ENCODE measurements at places on chromosomes 3 and 15.

GRCh38 chr3:31240466-31240865 lies 292.3 kb upstream of the STT3B start:
- H3K4me1 ChIP-seq, result no peaks in the 10 kb centered on the region
- H3K36me3 ChIP-seq, result no peaks in the 10 kb centered on the region
- no peaks in the 10 kb centered on the region for H3K27me3 ChIP-seq
- H3K4me3 ChIP-seq, result no peak overlapping the region

- no peak overlapping the region for H3K27ac ChIP-seq
- H3K27me3 ChIP-seq, result no peaks in the 10 kb centered on the region
- DNase-seq, result no peak
- no peaks in the 10 kb centered on the region for H3K36me3 ChIP-seq
These were observed 82.1 kb downstream of the DUT start for GRCh38 chr15:48413304-48413703.

- no peaks in the 10 kb centered on the region for H3K36me3 ChIP-seq
- no peak overlapping the region for H3K27ac ChIP-seq
- DNase-seq, result no peak
- no peaks in the 10 kb centered on the region for H3K4me1 ChIP-seq
- H3K4me3 ChIP-seq, result no peak overlapping the region
These were observed 370.1 kb downstream of the NR2F2 start for GRCh38 chr15:96700555-96700954.

GRCh38 chr3:37993820-37994638 lies 3.4 kb downstream of the VILL start:
- no peaks in the 10 kb centered on the region for H3K36me3 ChIP-seq
- no peak for DNase-seq
- peaks cover 51% of the 10 kb centered on the region for H3K4me1 ChIP-seq
- H3K27ac ChIP-seq, result peak overlapping the region; percentile 81
- H3K4me3 ChIP-seq, result peak overlapping the region; percentile 63

DNA sequence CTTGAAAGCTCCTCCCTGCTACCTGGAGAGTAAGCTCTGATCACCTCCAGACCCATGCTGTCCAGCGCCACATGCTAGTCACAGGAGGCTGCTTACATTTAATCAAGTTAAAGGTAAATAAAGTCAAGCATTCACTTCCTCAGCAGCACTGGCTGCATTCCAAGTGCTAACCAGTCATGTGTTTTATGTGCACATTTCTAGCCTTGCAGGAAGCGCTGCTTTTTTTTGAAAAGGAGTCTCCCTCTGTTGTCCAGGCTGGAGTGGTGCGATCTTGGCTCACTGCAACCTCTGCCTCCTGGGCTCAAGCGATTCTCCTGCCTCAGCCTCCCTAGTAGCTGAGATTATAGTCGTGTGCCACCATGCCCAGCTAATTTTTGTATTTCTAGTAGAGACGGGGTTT lies 279.2 kb downstream of the GABRG3 start:
- no peak overlapping the region for H3K27ac ChIP-seq
- no peaks in the 10 kb centered on the region for H3K27me3 ChIP-seq
- H3K4me1 ChIP-seq, result no peaks in the 10 kb centered on the region
- DNase-seq, result no peak
- no peak overlapping the region for H3K4me3 ChIP-seq
- no peaks in the 10 kb centered on the region for H3K36me3 ChIP-seq

- no peak for DNase-seq
- H3K4me3 ChIP-seq, result no peak overlapping the region
- no peaks in the 10 kb centered on the region for H3K4me1 ChIP-seq
- H3K27me3 ChIP-seq, result no peaks in the 10 kb centered on the region
- no peak overlapping the region for H3K27ac ChIP-seq
These were observed 7.0 kb upstream of the HHATL start for GRCh38 chr3:42709621-42710020.

DNA sequence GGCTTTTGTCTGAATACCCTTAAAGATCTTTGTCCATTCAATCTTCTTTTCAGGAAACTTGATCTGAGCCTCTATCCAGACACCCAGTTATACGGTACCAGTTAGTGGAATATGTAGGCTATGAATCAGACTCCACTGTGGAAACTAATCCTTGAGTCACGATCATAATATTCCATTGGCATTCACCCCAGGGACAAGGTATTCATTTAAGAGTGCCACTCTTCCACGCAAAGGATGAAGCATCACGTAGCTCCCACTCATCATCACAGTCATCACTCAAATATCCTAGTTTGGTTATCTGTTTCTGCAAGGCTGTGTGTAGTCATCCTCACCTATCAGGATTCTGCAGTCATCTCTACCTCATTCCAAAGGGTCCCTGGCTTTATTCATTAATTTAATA lies 85.6 kb downstream of the NEDD4 start:
- no peak overlapping the region for H3K27ac ChIP-seq
- H3K4me1 ChIP-seq, result no peaks in the 10 kb centered on the region
- no peak for DNase-seq
- H3K4me3 ChIP-seq, result no peak overlapping the region
- no peaks in the 10 kb centered on the region for H3K27me3 ChIP-seq

DNA sequence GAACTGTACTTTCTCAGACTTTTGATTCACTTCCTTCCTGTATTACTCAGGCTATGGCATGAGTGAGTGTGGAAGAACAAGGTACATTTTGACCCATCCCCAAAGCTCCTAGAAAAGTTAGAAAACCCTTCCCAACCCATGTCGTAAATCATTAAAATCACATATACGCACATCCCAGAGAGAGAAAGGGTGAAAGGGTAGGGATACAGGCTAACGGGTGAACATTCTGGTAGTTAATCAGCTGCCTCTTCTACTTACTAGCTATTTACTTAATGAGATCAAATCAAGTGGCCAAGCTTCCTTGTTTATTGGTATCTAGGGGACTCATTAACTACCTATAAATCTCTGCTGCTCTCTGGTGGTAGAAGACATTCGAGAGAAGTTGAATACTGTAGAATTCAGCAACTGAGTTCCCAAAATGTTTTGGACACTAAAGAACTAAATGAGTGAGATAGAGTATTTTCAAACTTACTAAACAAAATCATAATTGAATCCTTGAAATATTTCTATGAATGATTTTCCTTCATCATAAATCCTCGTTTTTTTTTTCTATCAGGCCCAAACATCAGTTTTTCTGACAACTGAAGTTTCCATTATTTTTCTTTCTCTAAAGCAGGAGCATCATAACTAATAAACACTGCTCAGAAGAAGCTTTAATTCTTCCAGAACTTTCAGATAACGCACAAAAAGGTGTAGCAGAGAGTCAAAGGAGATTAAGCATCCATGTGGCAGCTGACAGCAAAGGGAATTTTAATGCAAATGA lies 124.2 kb downstream of the IMPG2 start:
- H3K27ac ChIP-seq, result no peak overlapping the region
- H3K4me3 ChIP-seq, result no peak overlapping the region
- no peaks in the 10 kb centered on the region for H3K27me3 ChIP-seq
- H3K4me1 ChIP-seq, result no peaks in the 10 kb centered on the region

DNA sequence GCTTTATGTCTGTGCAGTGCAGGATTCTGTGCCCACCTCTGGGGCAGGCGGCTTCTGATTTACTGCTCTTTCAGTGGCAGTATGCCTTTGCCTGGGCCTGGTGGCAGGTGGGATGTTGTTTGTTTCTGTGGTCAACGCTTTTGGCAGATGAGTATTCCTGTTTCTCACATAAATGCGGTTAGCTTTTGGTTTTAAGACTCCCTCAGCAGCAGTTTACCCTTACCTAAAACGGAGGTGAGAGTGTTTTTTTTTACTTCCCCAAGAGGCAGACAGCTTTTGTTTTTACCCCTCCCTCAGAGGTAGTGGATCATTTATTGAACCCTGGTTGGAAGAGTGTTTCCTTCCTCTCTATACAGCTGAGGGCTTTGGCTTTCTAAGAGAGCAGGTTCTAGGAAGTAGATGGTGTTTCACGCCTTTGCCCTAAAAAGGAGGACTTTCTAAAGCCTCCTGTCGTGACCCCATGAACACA lies 134.1 kb upstream of the PLSCR5 start:
- no peak for DNase-seq
- no peaks in the 10 kb centered on the region for H3K27me3 ChIP-seq
- no peak overlapping the region for H3K4me3 ChIP-seq
- H3K27ac ChIP-seq, result no peak overlapping the region

- H3K27ac ChIP-seq, result no peak overlapping the region
- no peaks in the 10 kb centered on the region for H3K27me3 ChIP-seq
- peaks cover 7% of the 10 kb centered on the region for H3K36me3 ChIP-seq
- no peak overlapping the region for H3K4me3 ChIP-seq
- no peak for DNase-seq
These were observed 25.8 kb upstream of the NFKBIZ start for GRCh38 chr3:101823525-101823924.

- H3K4me1 ChIP-seq, result no peaks in the 10 kb centered on the region
- no peak for DNase-seq
- H3K27me3 ChIP-seq, result no peaks in the 10 kb centered on the region
- no peaks in the 10 kb centered on the region for H3K36me3 ChIP-seq
- H3K4me3 ChIP-seq, result no peak overlapping the region
- H3K27ac ChIP-seq, result no peak overlapping the region
These were observed 84.7 kb downstream of the SEC22A start for GRCh38 chr3:123286308-123287023.

DNA sequence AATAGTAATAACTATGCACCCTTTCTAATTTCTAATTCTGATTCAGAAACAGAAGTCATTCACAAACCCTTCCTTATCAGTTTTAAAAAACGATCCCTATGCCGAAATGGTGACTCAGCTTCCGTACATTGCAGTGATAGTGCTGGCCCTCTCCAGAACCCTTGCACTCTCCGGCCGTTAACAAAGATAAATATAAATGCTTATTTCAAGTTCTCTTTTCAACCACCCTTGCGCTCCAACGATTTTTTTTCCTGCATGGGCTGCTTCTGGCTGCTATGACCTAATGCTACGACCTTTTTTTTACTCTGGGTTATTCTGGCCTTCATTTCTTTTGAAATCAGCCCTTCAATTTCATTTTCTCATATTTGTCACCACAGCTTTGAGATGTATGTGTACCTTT lies 646.2 kb downstream of the NTRK3 start:
- H3K27me3 ChIP-seq, result no peaks in the 10 kb centered on the region
- DNase-seq, result no peak
- H3K4me1 ChIP-seq, result no peaks in the 10 kb centered on the region
- H3K27ac ChIP-seq, result no peak overlapping the region

DNA sequence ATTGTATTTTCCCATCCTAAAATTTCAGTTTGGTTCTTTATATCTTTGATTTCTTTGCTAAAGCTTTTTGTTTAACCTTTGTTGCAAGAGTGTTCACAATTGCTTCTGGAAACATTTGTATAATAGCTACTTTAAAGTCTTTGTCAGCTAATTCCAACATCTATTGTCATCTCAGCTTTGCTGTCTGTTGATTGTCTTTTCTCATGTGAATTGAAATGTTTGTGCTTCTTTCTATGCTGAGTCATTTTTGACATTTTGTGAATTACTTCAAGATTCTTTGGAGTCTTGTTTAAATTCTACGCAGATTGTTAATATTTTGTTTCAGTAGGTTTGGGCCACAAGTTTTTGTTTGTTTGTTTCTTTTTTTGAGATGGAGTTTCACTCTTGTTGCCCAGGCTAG lies 73.2 kb downstream of the SUCNR1 start:
- no peaks in the 10 kb centered on the region for H3K4me1 ChIP-seq
- H3K4me3 ChIP-seq, result no peak overlapping the region
- no peaks in the 10 kb centered on the region for H3K36me3 ChIP-seq
- no peaks in the 10 kb centered on the region for H3K27me3 ChIP-seq
- DNase-seq, result no peak

DNA sequence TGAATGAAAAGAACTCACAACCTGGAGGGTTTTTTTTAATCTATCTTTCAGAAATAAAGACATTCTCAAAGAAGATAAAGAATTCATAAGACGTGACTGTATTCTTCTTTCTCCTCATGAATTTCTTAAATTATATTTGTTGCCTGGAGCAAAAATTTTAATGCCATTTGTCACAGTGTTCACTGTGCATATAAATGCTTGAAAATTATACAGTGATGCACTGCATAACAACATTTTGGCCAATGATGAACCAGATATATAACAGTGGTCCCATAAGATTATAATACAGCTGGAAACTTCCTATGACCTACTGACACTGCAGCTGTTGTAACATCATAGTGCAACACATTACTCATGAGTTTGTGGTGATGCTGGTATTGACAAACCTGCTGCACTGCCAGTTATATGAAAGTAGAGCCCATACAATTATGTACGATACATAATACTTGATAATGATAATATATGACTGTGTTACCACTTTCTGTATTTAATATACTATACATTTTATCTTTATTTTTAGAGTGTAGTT lies 67.3 kb downstream of the P2RY1 start:
- H3K4me3 ChIP-seq, result no peak overlapping the region
- H3K36me3 ChIP-seq, result no peaks in the 10 kb centered on the region

GRCh38 chr15:25242166-25242879 lies 196.5 kb downstream of the UBE3A start:
- DNase-seq, result no peak
- no peak overlapping the region for H3K4me3 ChIP-seq
- no peaks in the 10 kb centered on the region for H3K27me3 ChIP-seq
- H3K36me3 ChIP-seq, result no peaks in the 10 kb centered on the region

- no peaks in the 10 kb centered on the region for H3K27me3 ChIP-seq
- no peaks in the 10 kb centered on the region for H3K4me1 ChIP-seq
These were observed 27.8 kb upstream of the IGF2BP2 start for GRCh38 chr3:185852635-185853034.

GRCh38 chr15:56968821-56969220 lies 50.4 kb downstream of the TCF12 start:
- no peaks in the 10 kb centered on the region for H3K27me3 ChIP-seq
- no peaks in the 10 kb centered on the region for H3K36me3 ChIP-seq
- H3K4me1 ChIP-seq, result no peaks in the 10 kb centered on the region

DNA sequence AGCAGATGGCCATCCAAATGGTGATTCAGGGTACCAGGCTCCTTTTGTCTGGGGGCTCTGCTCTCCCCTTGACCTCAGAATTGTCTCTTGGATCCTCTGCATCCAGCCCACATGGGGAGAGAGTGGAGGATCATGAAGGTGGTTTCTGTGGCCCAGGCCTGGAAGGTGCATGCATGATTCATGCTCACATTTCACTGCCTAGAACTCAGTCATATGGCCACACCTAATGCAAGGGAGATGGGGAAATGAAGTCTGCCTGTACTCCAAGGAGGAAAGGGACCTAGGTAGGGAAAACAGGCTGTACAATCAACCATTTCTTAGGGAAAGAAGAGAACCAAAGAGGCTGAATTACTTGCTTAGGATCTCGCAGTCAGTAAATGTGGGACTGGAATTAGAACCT lies 15.1 kb downstream of the HRG start:
- no peak overlapping the region for H3K27ac ChIP-seq
- H3K36me3 ChIP-seq, result no peaks in the 10 kb centered on the region
- H3K4me3 ChIP-seq, result no peak overlapping the region
- peaks cover 5% of the 10 kb centered on the region for H3K27me3 ChIP-seq

GRCh38 chr15:26686547-26687187 lies 86.2 kb downstream of the GABRB3 start:
- H3K36me3 ChIP-seq, result no peaks in the 10 kb centered on the region
- H3K4me3 ChIP-seq, result no peak overlapping the region
- no peaks in the 10 kb centered on the region for H3K27me3 ChIP-seq
- DNase-seq, result no peak

DNA sequence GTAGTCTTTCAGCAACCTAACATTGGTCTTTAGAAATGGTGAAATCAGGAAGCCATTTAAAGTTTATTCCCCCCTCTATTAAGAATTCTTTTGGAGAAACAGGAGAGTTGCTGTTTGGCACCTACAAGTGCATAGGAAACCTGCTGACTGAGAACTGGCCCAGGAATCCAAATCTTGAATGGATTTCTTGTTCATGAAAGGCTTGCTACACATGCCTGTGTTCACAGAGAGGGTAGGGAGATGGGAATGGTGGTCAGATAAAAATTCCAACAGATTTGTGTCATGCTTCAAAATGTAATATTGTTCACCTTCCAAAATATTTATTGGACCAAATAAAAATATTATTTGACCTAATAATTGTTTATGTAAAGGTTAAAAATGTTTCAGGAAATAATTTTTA lies 24.2 kb upstream of the ZPLD1 start:
- no peaks in the 10 kb centered on the region for H3K4me1 ChIP-seq
- no peak overlapping the region for H3K27ac ChIP-seq
- no peaks in the 10 kb centered on the region for H3K27me3 ChIP-seq
